ENCODE measurements at places on chromosomes 7 and 10.

DNA sequence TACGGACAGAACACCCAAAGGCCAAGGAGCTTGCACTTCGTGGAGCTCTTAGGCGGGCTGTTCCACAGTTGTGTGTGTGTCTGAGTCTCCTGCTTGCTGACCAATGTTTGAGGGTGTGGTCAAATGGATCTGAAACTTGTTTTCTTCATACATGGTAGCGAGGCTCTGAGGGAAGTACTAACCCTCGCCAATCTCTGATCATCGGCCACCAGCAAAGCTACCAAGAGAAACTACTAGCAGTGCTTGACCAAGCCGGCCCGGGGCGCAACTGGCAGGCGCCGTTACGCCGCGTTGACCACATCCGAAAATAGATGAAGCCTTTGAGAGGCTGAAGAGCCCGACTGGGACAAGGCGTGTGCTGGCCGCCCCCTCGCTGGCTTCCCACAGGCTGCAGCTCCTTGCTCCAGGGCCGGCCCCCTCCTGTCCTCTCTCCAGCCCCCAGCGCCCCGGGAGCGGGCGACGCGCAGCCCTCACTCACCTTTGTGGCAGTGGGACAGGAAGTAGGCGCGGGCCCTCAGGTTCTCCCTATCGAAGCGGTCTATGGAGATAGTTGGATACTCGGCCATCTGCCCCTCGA is 384 bp downstream of the DCLRE1C start:
- peak; percentile 57 for DNase-seq

DNA sequence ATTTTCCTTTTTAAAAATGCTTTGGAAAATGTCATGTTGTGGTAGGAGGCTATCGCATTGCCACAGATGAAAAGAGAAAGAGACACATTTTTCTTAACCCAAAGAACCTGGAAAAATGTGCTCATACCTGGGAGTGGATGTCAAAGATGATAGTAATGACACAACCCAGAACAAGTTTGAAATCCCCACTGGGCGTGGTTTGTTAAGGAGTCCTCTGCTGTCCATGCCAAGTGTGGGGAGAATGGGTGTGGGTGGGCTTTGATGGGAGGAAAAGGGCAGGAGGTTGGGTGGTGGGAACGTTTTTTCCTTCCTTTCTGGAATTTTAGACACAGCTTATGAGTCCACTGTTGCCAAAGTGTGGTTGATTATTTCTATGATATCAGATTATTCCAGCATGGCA is 10.9 kb downstream of the OPTN start:
- no peak for DNase-seq

- peak; percentile 46 for DNase-seq
Observed at GRCh38 chr7:144834641-144835144, 1.2 kb downstream of the TPK1 start.

GRCh38 chr10:14118953-14119352 is 211.8 kb downstream of the FRMD4A start:
- no peak for DNase-seq

GRCh38 chr7:120207037-120207436 is 65.9 kb upstream of the KCND2 start:
- DNase-seq: no peak

DNA sequence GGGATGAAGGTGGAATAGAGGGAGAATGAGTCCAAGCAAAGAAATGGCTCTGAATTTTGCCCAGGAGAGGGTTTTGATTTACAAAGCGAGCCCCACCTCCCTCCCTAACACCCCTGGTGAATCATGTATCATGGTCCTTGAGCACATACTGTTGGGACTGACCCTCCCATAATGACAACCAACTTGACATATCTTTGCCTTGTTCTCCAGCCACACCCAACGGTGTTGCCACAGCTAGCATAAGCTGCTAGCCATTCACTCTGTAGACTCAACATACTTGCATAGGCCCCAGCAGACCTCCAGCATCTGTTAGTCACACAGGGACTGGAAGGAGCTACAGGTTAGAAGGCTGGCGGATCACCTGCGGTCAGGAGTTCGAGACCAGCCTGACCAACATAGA is 538.5 kb downstream of the KCNMA1 start:
- no peak for DNase-seq

DNA sequence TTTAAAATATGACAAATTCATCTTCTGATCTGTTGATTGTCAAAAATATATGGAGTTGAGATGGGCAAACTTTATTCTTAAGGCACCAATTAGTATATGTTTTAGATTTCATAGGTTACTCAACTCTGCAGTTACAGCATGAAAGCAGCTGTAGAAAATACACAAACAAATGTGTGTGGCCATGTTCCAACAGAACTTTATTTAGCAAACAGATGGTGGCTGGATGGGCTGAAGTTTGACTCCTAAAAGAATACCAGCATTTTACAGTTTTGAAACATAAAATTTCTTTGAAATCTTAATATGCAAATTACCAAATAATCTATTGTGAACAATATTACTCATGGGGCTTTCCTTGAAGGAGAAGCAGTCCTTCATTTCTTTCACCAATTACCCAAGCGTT is 1206.0 kb upstream of the LRRTM3 start:
- DNase-seq: no peak

- DNase-seq: peak; percentile 21
Observed at GRCh38 chr7:111855842-111856227, 293.5 kb upstream of the IMMP2L start.

DNA sequence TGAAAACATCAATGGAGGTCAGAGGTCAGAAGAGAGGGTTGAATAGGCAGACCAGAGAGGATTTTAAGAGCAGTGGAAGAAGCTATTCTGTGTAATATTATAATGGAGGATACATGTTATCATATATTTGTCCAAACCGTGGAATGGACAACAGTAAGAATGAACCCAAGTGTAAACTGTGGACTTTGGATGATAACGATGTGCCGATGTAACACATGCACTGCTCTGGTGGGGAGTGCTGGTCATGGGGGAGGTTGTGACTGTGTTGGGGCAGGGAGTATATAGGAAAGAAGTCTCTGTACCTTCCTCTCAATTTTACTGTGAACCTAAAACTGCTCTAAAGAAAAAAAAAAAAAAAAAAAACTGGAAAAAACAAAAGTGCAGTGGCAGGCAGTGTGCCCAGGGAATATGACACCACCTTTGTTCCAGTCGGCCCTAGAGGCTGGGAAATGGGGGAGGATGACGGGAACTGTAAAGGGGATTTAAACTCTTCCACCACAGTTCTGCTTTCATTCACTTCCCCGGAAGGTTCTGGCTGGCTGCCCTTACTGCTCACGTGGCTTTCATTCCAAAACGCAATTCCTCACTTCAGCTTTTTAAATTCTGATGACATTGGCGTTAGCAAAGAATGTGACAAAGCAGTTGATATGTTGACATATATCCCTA is 113.7 kb upstream of the ANKRD1 start:
- DNase-seq: no peak

DNA sequence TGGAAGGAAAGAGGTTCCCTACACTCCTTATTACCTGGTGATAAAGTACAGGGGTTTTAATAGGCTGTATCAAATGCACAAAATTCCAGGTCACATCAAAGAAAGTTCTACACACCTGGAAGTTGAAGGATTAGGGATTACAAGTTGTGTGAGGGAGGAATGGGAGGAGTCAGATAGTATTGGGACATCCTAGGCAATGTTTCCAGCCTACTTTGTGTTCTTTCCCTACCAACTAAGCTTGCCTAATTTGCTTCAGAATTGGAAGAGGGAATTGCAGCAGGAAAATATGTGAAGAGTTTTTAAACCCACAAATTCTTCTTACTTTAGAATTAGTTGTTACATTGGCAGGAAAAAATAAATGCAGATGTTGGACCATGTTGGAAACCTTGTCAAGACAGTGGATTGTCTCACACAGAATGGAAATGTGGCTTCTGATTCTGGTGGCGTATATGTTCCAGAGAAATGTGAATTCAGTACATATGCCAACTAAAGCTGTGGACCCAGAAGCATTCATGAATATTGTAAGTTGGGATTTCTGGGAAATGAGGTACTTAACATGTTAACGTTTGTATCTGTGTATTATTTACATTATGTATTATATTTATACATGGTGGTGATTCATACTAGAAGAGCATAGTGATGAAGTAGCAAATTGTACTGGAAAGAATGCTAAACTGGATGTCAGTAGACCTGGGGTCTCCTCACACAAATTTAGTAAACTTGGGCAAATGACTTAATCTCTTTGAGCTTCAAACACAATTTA is at the start of gene LIPM:
Gene LIPM, plus strand, starts transcription at position 208 of the 763 bp plus-strand sequence. Its CDS starts 167 bp downstream, at position 375.
- DNase-seq: no peak

All from hepatic stellate cell (primary cell).